Thoracic aorta (tissue), 2 donors: ENCODE measurements at places on chromosomes 12 and 14. TPM values are rescaled to one million over a fixed set of nuclear protein-coding genes. Genes with fewer than 3 reads are reported as not detected.

DNA sequence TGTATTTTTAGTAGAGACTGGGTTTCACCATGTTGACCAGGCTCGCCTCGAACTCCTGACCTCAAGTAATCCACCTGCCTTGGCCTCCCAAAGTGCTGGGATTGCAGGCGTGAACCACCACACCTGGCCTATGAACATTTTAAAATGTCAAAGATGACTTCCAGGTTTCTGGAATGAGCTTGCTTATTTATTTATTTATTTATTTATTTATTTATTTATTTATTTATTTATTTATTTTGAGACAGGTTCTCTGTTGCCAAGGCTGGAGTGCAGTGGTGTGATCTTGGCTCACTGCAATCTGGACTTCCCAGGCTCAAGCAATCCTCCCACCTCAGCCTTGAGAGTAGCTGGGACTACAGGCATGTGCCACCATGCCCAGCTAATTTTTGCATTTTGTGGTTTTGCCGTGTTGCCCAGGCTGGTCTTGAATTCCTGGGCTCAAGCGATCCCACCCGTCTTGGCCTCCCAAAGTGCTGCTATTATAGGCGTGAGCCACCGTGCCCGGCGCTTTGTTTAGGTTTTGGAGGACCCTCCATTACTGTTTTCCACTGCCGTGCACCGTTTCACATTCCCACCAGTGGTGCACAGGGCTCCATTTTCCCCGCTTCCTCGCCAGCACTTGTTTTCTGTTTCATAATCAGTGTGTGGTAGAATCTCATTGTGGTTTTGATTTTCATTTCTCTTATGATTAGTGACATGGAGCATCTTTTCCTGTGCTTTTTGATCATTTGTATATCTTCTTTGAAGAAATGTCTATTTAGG is 6.4 kb upstream of the CFAP251 start:
- DNase-seq = no peak
- no peak overlapping the region for H3K27ac ChIP-seq
- H3K27me3 ChIP-seq = no peaks in the 10 kb centered on the region
- H3K36me3 ChIP-seq = peaks cover 27% of the 10 kb centered on the region

GRCh38 chr14:37262649-37263048 is 64.9 kb downstream of the MIPOL1 start:
- H3K27me3 ChIP-seq = no peaks in the 10 kb centered on the region
- H3K4me1 ChIP-seq = no peaks in the 10 kb centered on the region
- H3K4me3 ChIP-seq = no peak overlapping the region
- H3K36me3 ChIP-seq = peaks cover 3% of the 10 kb centered on the region

DNA sequence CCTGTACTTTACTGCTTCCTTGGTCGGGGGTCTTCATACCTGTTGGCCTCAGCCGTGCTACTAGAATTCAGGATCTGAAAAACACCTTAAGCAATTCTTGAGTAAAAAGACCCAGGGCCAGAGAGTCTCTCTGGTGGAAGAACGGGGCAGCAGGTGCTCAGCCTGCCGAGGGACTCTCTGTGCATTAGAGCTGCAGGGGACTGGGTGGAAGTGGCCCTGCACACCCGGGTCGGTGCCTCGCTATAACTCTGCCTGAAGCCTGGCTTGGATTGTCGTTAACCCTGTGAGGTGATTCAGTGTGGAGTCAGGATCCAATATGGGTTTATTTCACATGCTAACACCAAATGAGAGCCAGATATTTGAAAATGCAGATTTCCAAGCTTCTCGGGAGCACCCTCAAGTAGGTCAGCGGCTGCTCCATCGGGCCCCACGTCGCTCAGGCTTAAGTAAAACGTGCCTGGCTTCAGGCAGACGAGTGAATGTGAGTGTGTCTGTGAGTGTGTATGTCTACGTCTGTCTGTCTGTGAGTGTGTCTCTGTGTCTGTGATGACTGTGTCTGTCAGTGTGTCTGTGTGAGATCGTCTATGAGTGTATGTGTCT is 35.1 kb upstream of the C14orf180 start:
- H3K4me3 ChIP-seq = no peak overlapping the region
- H3K4me1 ChIP-seq = no peaks in the 10 kb centered on the region
- H3K27ac ChIP-seq = no peak overlapping the region
- H3K27me3 ChIP-seq = no peaks in the 10 kb centered on the region

- peaks cover 7% of the 10 kb centered on the region for H3K4me1 ChIP-seq
- H3K27ac ChIP-seq = no peak overlapping the region
- DNase-seq = no peak
- no peaks in the 10 kb centered on the region for H3K27me3 ChIP-seq
Measured at GRCh38 chr12:50820177-50820576, 22.5 kb upstream of the TMPRSS12 start.

GRCh38 chr12:108649669-108650068 is 16.0 kb upstream of the SELPLG start:
- no peak overlapping the region for H3K4me3 ChIP-seq
- peaks cover 47% of the 10 kb centered on the region for H3K36me3 ChIP-seq
- H3K27ac ChIP-seq = peak overlapping the region; percentile 36
- no peaks in the 10 kb centered on the region for H3K27me3 ChIP-seq

The RNASE3 gene
- total RNA-seq = not detected

The RNU7-1 gene
- total RNA-seq = not detected

The TAS2R14 gene
- 1.9 TPM for total RNA-seq

The RFX4 gene
- total RNA-seq = not detected
